ENCODE measurements at places on chromosomes 2 and 18. TPM values are rescaled to one million over a fixed set of nuclear protein-coding genes. Genes with fewer than 3 reads are reported as not detected.

GRCh38 chr2:225207043-225207442 is 164.8 kb upstream of the DOCK10 start:
- DNase-seq, result no peak

GRCh38 chr2:104744537-104744936 is 109.4 kb upstream of the POU3F3 start:
- DNase-seq, result no peak

DNA sequence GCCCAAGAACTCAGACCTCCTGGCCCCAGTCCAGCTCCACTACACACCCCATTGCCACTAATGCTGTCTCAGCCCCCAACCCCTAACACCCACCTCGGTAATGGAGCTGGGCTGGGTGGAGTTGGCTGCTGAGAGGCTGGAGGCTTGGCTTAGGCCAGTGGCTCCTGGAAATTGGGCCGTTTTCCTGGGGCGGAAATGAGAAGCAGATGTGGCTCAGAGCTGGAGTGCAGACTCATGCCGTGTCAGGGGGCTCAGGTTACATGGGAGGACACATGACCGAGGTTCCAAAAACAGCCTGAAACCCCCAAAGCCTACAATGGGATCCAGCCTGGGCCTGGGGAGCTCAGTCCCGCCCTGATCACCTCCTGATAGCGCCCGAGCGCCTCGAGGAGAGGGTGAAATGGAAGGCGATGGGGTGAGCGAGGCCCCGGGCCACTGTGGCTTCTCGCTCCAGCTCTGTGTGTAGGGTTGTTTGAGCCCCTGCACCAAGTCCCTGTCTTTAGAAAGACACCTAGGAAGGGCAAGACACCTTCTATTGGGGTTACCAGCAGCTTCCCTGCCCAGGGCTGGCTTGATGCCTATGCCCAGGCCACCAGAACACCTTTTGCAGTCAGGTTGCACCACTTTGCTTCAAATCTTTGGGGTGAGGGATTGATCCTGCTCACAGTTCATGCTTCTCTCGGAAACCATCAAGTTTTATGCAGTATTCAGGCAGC is 175.7 kb upstream of the HAAO start:
- DNase-seq, result no peak

- DNase-seq, result no peak
These were observed 243.1 kb upstream of the SETBP1 start for GRCh38 chr18:44437603-44438002.

Gene SOX11
- total RNA-seq, result not detected
